ENCODE measurements at places on chromosomes 13 and 19.
A peak's percentile ranks its signal among the peaks of the same experiment; 100 is the strongest.

DNA sequence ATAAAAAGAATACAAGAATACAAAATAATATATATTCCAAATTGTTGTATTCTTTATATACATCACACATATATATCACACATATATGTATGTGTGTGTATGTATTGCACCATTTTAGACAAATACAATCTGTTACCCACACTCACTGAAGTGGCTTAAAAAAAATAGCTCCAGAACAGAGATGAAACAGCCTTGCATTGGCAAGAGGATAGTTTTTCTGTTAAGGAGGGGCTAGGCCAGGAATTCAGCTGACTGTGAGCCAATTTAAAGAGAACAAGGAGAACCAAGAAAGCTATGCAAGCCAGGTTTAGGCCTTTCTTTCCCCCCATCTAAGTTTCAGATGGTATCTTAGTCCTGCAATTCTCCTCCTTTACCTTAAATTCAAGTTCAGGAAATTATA lies 257.5 kb downstream of the MZT1 start:
- DNase-seq = no peak

GRCh38 chr19:1017115-1017905 lies 3.6 kb downstream of the TMEM259 start:
- DNase-seq = no peak

- DNase-seq = no peak
Measured at GRCh38 chr13:107977071-107977574, 238.2 kb downstream of the LIG4 start.

DNA sequence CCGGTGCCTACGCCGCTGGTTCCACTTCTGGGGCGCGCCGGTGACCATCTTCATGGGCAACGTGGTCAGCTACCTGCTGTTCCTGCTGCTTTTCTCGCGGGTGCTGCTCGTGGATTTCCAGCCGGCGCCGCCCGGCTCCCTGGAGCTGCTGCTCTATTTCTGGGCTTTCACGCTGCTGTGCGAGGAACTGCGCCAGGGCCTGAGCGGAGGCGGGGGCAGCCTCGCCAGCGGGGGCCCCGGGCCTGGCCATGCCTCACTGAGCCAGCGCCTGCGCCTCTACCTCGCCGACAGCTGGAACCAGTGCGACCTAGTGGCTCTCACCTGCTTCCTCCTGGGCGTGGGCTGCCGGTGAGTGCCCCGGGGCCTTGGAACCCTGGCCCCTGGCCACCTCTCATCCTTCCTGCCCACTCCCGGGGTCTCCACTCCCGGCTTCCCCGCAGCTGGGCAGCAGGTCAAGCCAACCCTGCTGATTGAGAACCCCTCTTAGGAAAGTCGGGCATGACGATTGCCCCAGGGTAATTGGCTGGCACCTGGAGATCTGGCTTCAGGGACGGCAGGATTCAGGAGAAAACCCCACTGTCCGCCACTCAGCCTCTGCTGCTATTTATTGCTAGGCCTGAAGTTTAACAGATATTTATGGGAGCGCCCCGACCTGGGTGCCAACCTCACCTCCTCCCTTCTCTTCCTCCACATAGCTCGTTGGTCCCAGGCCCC lies 39.1 kb downstream of the TRPM4 start:
- no peak for DNase-seq

DNA sequence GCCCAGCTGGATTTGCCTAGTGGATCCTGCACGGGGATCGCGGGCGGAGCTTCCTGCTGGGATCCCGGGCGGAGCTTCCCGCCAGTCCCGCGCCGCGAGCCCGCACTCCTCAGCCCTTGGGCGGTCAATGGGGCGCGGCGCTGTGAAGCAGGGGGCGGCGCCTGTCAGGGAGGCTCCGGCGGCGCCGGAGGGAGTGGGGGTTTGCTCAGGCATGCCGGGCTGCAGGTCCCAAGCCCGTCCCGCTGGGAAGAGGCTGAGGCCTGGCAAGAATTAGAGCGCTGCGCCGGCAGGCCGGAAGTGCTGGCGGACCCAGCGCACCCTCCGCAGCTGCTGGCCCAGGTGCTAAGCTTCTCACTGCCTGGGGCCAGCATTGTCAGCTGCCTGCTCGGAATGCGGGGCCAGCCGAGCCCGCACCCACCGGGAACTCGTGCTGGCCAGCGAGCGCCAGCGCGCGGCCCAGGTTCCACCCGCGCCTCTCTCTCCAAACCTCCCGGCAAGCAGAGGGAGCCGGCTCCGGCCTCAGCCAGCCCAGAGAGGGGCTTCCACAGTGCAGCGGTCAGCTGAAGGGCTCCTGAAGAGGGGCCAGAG lies 119.6 kb downstream of the PRR20E start:
- DNase-seq = no peak

- DNase-seq = no peak
Measured at GRCh38 chr13:102944821-102945220, 99.0 kb downstream of the ERCC5 start.

DNA sequence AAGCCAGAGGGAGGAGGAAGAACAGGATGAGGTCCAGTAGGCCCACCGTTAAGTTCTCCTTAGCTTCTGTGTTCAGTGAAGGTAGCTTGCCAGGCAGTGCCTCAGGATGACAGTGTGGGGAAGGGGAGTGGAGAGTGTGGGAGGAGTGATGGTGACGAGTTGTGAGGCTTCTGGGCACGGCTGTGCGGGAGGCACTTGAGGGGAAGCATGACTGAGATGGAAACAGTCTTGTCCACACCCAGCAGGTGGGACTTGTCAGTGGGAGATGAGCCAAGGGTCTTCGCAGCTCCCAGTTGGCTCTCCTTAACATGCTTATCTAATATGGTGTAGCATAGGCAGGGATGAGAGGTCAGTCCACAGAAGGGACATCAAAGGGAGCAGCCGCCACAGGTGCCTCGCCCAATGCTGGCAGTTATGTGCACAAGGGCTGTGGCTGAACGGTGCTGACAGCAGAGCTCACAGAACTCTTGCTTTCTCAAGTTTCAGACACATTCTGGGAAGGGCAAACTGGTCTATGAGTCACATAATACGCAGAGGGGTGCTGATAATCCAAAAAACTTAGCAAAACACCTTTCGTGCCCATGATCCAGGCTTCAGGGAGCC lies 47.5 kb downstream of the OXGR1 start:
- DNase-seq = no peak

- no peak for DNase-seq
Measured at GRCh38 chr19:35637165-35637564, 4.4 kb upstream of the ETV2 start.

- DNase-seq = no peak
Measured at GRCh38 chr19:40638327-40638726, 37.2 kb downstream of the LTBP4 start.

DNA sequence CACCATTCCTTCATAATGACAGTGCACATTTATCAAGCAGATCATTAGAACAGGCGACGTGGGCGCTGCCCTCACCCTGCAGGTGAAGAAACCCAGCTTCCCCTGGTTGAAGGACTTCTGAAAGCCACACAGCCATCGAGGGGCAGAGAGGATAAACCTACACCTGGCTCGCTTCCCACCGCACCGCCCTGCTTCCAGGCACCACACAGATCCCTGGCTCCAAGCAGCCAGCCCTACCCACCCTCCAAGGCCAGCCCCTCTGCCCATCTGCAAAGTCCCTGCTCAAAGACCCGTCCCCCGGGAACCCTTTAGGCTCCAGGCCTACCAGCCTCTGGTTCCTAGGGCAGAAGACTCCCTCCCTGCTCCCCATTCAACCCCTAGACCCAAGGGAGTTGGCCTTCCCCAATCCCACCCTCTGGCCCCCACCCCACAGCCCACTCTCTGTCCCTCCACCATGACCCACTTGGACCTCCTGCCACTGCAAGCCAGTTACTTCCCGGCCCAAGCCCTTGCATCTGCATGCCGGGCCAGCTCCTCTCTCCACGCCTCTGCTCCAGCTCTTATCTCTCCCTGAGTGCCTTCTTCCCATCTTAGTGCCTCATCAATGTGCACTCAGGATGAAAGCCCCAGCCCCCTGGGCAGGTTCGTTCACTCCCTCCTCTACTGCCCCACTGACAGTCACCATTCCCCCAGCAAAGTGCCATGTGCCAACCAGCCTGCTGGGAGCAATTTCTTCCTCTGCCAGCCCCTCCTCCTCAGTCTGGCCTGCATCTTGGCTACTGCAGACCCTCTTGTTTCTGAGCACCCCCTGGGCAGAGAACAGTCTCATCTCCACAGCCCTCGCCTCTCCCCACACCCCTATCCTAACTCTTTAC lies 28.0 kb downstream of the PEPD start:
- DNase-seq = no peak

DNA sequence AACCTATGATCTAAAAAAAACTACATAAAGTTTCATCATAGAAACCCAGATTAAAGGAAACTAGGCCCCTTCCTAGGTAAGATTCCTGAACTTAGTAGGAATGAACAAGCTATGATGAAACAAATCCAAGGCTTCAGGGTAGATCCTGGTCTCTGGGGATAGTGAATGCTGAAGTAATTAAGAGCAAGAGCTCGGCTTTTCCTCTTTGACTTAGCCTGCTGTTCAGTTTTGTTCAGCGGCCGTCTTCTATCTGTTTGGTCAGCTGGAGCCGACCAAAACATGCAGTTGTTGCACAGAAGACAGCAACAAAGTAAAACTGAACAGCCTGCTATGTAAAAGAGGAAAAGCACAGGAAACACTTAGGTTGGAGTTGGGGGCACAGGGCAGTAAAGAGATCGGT lies 44.1 kb upstream of the RFXAP start:
- DNase-seq = no peak

DNA sequence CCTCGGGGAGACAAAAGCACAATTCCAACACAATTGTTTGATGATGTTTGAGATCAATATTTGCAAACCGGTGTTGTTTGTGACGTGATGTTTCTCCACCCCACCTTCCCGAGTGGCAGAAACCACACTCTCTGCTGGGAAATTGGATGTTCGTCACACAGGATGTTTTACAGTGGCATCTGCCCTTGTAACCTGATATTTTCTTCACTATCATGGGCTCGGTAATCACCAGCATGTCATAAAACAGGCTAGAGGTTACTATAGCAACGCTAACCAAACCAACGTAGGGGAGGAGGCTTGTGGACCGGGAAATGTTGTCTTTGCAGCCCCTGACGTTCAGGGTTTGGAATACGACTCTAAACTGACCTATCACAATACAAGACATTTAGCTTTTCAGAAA lies 454.5 kb downstream of the IRS2 start:
- DNase-seq = no peak

- no peak for DNase-seq
Measured at GRCh38 chr19:30877661-30878113, 471.5 kb downstream of the TSHZ3 start.

- DNase-seq = no peak
Measured at GRCh38 chr13:75798353-75799255, 162.5 kb downstream of the LMO7 start.

- DNase-seq = no peak
Measured at GRCh38 chr13:49206641-49207040, 13.5 kb upstream of the MLNR start.

DNA sequence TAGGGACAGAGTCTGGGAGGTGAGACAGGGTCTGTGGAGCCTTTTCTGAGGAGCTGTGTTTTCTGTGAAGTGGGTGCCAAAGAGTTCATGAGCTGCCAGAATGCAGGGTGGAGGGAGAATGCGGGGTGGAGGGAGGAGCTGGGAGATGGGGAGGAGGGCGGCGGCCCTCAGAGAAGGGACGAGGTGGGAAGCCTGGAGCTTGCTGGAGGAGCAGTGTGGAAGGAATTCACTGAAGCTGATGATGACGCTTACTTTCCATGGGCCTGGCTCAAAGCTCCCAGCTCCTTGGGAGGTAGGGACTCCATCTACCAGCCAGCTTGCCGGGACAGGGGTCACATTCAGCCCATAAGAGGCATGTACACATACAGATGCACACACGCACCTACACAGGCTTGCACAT lies 62.5 kb downstream of the MCF2L start:
- no peak for DNase-seq

DNA sequence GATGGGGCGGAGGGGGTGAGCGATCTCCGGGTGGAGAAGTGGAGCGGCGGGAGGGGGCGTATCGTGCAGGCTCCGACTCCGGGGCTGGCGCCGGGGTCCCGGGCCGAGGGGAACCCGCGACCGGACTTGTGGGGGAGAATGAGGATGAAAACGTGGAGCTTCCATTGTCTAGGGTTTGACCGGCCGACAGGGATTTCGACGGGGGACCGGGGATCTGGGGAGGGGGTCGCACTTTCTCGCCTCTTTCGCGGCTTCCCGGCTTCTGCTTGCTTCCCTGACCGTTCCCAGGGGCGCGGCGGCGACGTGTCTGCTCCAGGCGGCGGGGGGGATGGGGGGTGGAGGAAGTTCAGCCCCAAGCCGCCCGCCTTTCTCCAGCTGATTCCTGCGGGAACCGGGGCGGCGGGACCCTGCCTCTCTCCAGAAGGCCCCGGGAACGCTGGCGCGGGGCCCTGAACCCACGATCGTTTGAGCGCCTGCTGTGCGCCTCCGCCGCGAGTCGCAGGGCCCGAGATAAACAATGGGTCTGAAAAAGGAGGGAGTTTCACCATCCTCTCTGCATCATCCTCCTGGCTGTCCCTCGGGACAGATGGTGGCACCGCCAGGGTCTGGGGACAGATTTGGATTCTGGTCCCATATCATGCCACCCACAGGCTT lies 790 bp downstream of the TPM4 start:
- DNase-seq = no peak

DNA sequence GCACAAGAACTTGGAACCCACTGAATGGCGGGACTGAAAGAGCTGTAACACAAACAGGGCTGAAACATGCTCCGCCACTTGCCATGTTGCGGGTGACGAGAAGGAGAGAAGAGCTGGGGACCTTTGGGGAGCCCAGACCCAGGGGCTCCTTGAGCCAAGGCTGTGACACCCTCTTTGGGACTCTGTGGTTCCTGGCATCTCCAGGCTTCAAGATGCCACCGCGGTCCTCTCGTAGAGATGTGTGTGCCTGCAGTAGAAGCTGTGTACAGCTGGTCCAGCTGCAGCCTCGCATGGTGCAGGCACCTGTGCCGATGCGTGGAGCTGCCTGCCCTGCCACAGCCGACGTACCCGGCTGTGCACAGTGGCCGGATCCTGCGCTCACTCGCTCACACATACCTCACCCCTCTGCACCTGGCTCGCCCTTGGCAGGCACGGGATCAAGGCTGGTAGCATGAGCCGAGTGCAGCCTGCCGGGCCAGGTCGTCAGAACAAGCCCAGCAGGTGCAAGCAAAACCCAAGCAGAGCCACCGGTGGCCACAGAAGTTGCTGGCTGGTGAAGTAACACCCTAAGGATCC lies 1385.8 kb downstream of the PCDH9 start:
- DNase-seq = no peak

- DNase-seq = no peak
Measured at GRCh38 chr19:54136086-54136863, 1.3 kb upstream of the CNOT3 start.

DNA sequence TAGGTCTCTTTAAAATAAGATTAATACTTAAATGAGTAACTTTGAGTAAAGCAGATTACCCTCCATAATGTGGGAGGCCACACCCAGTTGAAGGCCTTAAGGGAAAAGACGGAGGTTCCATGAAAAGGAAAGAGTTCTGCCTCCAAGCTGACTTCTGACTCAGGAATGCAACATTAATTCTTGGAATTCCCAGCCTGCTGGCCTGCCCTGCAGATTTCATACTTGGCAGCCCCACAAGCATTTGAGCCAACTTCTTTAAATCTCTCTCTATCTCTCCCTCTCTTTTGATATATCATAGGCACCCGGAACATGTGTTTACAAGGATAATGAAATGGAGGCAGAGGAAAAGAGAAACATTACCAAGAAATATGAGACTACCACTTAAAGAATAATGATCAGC lies 902.3 kb upstream of the MIR17HG start:
- no peak for DNase-seq

- peak; percentile 74 for DNase-seq
Measured at GRCh38 chr13:102591988-102592781, 4.6 kb upstream of the TPP2 start.
